EL (cell line): ENCODE measurements at places on chromosomes 5 and 9.

DNA sequence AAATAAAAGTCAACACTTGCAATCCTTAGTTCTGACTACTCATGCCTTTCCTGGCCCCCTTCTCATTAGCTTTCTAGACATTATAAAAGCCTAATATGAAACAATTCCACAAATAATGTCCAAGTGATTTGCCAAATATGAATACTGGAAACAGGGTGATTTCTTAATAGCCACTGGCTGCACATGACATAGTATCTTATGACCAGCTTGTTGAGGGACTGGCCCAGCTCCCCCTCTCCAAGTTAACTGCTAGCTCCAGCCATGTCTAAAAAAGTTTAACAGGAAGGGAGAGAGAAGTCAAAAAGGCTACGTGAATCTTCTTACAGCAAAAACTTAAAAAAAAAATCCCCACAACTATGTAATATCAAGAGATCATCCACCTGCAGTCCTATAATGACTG lies 1.5 kb downstream of the CERT1 start:
- DNase-seq: peak; percentile 50

DNA sequence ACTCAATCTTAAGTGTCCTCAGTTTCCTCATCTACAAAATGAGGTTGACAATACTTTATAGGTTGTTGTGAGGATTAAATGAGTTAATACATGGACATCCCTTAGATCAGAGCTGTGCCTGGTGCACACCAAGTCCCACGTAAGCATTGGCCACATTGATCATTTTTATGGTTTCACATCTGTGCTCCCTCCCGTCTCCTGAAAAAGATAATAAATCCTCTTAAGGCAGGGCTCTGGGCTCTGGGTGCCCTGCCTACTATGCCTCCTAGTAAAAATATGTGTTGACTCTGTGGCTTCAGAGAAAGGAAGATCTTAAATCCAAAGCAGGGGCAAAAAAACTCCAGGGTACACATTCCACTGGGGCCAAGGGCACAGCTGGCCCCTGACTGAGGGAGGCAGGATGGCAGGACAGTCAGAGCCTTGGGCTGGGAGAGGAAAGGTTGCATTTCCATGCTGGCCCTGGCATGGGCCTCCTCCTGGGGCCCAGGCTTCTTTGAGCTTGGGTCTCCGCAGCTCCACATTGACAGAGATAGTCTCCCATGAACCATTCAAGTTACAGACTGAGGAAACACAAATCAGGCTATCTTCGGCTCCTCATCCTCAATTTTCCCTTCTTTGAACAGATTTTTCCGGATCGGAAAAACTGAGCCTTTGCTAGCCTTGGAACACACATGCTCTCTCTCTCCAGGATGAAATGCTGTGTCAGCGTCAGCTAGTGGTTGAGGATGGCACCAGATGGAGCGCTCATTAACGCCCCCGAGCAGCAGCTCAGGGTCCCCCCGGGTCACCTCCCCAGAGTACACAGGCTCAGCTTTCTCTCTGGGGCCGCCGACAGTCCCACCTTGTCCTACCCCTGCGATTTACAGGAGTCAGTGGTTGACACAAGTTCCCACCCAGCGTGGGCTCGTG lies 22.4 kb upstream of the KIF12 start:
- no peak for DNase-seq

GRCh38 chr5:53549792-53550191 lies 10.6 kb upstream of the NDUFS4 start:
- no peak for DNase-seq

- DNase-seq: no peak
These were observed 110.9 kb upstream of the DMAC1 start for GRCh38 chr9:7910426-7911020.

- DNase-seq: no peak
These were observed 50.1 kb downstream of the DRD1 start for GRCh38 chr5:175393897-175394296.

DNA sequence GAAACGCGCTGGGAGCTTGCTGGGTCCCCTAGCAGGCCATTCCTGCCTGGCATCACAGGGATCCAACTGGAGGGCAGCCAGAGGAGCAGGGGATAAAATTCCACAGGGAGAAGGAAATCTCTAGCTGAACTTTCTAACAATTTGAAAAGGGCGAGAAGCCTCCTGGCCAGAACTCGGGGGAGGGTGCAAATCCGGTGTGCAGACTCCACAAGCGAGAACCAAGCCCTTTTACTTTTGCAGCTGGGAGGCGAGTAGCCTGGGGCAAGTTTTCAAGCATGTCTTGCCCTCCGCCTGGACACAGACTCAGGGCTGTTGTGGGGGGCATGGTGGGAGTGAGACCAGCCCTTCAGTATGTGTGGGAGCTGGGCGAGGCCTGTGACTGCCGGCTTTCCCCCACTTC lies 14.3 kb upstream of the POU5F2 start:
- DNase-seq: no peak

DNA sequence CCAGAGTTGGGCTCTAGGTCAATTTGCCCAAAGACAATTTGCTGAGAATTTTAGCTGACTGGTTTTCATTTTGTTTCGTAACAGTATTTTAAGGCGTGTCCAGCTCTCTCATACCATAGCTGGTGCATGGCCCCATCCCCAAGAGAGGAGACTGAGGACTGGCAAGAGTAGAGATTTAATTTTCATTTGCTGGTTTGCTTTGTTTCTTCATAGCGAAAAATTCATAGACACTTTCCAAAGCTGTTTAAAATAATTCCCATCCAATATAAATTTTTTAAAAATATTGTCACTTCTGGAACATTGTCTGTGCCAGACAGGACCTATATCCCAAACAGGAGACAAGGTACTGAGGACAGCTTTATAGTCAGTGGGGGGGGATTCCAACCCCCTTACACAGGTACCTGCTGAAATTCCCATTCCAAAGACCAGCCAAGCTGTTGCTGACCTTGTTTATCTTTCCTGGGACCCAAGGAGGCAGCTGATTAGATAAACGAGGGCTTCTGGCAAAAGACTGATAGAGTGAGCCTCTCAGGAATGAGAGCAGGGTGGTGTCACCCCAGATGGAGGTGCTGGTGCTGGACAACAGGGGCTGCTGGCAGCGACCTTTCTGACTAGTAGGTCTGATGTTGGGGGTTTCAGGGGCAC lies 6.8 kb upstream of the ANGPTL2 start:
- no peak for DNase-seq

DNA sequence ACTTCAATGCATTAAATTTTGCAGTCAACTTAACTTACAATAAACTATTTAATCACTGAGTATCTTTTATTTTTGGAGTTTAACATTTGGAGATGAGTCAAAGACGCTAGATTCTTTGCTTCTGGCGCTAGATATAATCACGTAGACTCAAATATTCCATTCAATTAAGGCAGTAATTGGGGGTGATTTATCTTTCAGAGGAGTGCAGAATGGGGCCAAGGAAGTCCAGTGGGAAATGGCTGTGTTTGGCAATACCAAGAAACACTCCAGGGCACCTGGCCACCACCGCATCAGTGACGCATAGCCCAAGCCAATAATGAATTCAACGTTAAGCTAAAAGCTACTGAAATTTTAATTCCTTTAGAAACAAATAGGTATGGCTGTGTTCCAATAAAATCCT lies 81.2 kb downstream of the PHAX start:
- DNase-seq: no peak

DNA sequence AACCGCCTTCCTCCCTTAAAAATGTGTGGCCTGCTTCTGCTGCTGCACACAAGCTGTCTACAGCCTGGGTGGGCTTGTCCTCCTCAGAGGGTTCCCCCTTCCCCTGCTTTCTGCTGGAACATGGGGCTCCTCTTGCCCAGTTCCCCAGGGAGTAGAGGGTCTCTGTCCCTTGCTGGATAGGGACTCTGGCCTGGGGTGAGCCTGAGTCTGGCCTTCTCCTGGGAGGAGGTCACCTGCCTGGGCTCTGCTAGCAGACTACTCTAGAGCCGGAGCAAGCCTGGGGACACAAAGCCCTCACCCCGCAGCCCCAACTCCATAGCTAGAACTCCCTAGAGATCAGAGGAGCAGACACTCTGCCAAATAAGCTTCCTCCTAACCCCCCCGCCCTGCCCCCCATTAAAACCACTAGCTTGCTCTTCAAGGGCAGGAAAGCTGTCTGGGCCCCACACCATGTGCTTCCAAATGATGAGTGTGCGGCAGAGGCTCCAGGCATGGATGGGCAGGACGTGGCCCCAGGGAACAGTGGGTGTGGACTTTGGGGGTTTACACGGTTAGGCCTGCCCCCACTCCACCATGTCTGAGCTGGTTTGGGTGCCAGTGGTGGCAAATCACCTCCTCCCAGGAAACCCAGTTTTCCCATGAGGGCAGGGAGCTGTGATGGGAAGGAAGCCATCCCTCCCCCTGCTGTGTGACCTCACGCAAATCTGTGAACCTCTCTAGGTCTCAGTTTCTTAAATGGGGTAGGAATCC lies 10.0 kb downstream of the TCF7 start:
- peak; percentile 88 for DNase-seq

DNA sequence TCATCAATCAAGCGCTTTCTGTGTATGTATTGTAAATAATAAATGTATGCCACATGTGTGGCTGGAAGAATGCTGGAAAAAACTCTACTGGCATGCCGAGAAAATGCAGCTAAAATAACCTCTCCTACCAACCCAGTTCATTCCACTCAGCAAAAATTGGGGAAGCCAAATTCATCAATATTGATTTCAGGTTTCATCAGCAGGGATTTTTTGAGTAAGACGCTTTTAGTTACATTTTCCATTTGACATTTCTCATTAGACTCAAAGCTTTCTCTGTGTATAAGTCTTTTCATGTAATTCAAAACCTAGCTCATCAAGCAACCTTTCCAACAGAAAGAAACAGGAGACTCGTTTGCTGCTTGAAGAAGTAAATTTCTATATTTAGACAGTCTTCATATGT lies 338.1 kb downstream of the DMRT2 start:
- DNase-seq: no peak
